ENCODE measurements at places on chromosomes 3 and 15.

- DNase-seq = no peak
These were observed 23.0 kb downstream of the CRYGS start for GRCh38 chr3:186520957-186521842.

DNA sequence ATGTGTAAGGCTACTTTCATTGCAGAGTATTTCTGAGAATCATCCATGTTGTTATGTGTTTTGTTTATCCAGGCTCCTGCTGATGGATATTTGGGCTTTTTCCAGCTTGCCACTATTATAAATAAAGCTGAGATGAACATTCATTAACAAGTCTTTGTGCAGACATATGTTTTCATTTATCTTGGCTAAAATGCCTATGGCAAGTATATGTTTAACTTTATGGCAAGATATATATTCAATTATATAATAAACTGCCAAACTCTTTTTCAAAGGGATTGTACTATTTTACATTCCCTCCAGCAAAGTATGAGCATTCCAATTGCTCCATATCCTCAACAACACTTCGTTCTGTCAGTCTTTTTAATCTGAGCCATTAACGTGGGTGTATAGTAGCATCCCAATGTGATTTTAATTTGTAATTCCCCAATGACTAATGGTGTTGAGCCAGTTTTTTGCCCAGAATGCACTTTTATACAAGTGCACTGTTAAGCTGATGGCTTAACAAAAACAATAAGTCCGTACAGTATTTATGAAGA, 452.4 kb downstream of the SHQ1 start:
- DNase-seq = no peak

DNA sequence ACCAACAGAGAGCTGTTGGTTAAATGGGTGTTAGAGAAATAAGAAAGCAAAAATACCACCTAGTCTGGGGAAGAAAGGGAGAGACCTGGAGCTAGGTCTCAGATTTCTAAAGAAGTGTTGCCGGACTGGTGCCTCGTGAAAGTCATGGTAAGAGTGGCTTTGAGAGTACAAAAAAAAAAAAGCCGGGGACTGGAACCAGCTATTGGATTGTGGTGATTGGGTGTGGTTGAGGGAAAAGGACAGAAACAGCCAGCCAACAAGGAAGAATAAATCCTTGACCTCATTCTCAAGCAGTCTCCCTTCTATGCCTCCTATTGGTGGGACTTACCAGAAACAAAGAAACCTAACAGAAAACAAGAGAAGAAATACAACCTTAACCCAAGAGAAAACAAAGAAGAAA, 346.4 kb upstream of the KCNMB2 start:
- DNase-seq = no peak

DNA sequence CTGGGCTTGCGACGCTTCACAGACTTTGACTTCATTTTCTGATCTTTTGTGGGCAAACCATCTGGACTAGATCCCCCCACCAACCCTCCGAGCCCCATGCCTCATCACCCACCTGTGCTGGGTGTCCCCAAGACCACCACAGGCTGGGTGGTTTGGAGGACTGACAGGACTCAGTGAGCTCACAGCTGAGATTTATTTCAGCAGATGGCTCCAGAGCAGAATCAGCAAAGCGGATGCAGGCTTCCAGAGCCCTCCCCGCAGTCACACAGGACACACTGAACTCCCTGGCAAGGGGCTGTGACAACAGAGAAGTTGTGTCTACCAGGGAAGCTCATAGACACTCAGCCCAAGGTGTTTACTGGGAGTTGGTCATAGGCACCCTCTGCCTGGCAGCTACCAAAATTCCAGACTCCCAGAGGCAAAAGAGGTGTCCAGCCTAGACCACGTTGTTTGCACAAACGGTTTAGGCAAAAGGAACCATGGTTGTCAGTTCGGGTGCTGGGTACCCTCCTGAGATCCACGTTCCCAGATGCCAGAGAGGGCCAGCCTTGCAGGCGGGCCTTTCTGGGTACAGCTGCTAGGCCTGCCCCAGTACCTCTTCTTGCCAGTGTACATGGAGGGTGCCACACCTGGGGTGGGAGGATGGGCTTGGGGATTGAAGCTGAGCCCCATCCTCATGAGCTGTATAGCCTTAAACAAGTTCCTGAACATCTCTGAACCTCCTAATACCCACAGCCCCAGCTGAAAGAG, 170.3 kb downstream of the NSMCE3 start:
- no peak for DNase-seq

DNA sequence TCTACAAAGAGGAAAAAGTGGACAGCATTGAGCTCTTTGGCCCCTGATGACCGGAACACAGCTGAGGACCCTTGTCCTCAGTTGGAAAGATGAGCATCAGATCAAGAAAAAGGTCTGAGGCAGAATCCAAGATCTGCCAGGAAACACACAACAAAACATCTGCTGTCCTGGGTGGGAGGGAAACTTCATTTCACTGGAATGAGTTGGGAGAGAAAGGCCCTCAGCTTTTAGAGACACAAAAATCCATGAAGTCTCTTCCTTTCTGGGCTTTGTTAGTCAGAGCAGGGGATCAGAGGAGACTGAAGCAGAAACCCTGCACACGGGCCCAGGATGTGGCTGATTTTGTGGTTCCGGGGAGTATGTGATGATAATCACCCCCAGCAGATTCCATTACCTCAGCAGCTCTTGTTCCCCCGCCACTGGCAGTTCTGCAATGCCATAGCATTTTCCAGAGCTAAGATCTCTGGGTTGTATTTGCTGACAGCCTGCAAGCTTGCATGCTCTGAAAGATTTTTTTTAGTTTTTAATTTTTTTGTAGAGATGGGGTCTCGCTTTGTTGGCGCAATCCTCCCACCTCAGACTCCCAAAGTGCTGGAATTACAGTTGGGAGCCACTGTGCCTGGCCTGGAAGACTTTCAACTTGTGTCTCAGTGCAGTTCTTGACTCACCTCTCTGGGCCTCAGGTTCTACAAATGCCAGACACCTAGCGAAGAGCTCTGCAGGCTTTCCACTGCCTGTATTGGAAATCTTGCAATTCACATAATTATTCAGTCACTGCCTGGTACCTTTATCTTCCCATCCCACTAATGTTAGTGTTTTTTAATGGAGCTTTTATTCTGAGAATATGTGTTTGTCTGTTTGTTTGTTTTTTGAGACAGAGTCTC, 5.8 kb upstream of the TATDN2 start:
- peak; percentile 49 for DNase-seq

DNA sequence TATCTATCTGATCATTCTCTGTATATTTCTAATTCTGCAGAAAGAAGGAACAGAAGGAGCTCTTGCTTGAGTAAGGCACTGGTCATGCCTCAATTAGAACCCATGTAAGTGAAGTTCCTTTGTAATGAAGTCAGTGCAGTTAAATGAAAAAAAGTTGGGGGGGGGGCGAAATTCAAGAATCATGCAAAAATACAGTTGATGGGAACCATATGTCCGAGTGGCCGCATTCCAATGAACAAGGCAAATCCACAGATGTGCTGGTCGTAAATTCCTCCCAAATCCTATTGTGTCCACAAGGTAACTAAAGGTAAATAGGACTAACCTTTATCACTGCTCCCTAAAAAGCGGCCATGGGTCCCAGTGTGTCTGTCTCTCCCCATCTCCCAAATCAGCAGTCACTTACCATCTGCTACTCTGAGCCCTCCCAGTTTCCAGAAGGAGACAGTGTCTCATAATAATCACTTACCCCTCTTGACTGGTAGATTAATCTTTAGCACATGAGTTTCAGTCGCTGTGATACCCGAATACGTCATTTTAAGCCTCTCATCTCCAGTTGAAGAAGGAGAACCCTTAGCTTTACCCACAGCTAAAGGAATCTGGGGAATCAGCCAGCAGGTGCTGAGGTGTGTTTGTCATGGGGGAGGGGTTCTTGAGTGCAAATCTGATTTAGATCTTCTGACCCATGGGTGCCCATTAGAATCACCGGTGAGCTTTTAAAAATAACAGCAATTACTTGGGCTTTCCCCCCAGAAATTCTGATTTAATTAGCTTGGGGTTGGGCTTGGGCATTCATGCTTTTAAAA, 56.3 kb upstream of the EPHB3 start:
- no peak for DNase-seq

DNA sequence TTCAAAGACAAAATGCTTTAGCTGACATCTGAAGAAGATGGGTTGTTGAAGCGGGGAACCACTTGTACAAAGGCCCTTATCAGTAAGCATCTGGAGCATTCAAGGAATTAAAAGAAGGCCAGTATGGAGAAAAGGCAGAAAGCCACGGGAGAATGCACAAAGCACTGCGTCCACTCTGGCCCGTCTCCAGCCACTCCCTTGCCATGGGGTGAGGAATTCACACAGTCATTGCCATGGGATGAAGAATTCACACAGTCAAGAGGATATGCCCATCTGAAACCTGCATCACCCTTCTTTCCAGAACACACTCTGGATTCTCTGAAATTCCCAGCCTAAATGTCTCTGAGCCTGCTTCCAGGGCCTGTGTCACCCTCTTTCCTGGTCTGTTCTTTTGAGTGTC, 26.7 kb upstream of the STAG1 start:
- DNase-seq = peak; percentile 63

- no peak for DNase-seq
These were observed 1021.0 kb downstream of the MCTP2 start for GRCh38 chr15:95252404-95252803.

- no peak for DNase-seq
These were observed 61.3 kb upstream of the RAB6B start for GRCh38 chr3:133956982-133957381.

DNA sequence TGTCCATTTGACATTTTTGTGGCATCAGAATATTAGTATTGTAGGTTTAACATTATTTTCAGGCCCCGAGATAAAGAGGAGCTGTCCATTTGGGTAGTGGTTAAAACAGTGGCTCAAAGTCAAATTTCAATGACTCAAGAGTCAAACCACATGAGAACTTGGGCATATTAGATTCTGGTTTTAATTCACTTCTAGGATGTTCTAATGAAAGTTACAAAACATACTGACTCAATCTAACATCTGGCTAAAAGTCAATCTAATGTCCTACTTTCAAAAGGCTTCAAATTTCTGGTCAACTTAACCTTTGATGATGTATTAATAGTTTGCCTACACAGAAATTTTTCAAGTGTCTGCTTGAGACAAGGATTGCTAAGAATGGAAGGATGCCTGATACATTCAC, 112.4 kb downstream of the ABI3BP start:
- no peak for DNase-seq

GRCh38 chr3:11288021-11288491, 15.9 kb downstream of the ATG7 start:
- peak; percentile 12 for DNase-seq

DNA sequence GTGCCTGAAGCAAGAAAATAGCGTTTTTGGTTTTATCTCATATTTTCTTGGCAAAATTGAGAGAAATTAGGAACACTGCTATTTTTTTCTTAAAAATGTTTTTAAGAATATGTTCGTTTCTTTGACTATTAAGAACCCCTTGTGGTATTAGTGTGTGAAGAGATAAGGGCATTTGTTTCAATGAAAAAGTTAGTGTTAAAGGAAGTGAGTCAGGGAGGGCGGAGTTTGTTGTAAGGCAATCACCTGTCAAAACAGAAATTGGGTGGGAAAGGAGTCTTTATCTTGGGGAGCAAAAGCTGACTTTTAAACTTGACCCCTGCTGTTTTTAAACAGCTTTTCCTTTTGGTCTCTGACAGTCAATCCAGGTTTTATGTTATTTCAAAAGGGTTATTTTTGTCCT, 4.2 kb downstream of the RAP2B start:
- DNase-seq = no peak

GRCh38 chr15:80160570-80161156, 7.9 kb downstream of the FAH start:
- DNase-seq = peak; percentile 87

- DNase-seq = peak; percentile 54
These were observed 50.6 kb downstream of the SERP1 start for GRCh38 chr3:150495563-150496168.

DNA sequence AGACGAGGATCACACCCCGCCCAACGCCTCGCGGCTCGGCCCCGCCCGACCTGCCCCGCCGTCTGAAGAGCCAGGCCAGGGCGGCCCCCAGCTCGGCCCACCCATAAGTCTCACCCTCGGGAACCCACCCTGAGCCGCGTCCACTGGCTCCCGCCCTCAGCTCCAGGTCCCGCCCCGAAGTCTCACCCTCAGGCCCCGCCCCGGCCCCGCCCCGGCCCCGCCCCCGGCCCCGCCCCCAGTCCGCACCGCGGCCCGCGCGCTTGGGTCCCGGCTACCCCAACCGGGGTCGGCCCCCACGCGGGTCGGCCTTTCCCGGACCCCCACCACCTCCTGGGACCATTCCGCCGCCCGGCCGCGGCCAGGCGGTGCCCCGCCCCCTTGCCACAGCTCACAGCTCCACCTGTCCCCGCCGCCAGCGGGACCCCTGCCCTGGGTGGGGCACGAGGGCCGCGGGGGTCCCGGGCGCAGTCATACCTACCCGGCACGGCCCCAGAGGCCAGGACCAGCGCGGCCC, 489 bp downstream of the CSPG5 start:
- peak; percentile 15 for DNase-seq

- DNase-seq = no peak
These were observed 11.4 kb upstream of the MGA start for GRCh38 chr15:41648770-41649169.

- DNase-seq = no peak
These were observed 313.4 kb upstream of the DNAJC19 start for GRCh38 chr3:181302960-181303359.

GRCh38 chr15:90871139-90871715, 2.8 kb downstream of the FURIN start:
- no peak for DNase-seq

DNA sequence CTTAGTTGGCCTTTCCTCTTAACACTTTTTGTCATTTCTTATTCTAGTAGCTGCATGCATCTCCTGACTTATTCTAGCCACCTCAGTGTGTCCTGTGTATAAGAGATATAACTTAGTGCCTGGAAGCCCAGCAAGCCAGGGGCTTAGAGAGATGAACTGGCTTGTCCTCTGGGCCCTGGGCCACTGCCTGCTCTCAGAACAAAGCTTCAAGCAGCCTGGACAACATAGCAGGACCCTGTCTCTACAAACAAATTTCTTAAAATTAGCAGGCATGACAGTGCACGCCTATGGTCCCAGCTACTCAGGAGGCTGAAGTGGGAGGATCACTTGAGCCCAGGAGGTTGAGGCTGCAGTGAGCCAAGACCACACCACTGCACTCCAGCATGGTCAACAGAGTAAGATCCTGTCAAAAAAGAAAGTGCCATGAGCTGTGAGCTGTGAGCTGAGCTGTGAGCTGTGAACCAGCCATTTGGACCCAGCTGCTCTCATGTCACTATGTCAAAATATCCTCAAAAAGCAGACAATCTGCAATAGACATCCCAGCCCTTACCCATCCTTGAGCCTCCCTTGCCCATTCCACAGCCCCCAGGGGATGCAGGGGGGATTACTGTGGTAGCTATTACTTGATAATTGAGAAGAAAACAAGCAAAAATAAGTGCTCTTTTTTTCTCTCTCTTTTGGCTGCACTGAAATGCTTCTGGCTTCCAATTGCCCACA, 174.5 kb downstream of the OPA1 start:
- DNase-seq = no peak

- no peak for DNase-seq
These were observed 54.8 kb upstream of the TNFSF10 start for GRCh38 chr3:172577987-172578570.

GRCh38 chr3:135159681-135160247, 364.7 kb downstream of the EPHB1 start:
- no peak for DNase-seq

GRCh38 chr3:13822871-13823585, 56.8 kb downstream of the WNT7A start:
- no peak for DNase-seq

- DNase-seq = no peak
These were observed 19.5 kb upstream of the ZMAT3 start for GRCh38 chr3:179091113-179091512.
